HT1080 (cell line): ENCODE measurements at places on chromosomes 6 and 20. TPM values are rescaled to one million over a fixed set of nuclear protein-coding genes. Genes with fewer than 3 reads are reported as not detected.

The GRM1 gene
- 0.03 TPM in 1 of 2 replicates, not detected in the other for total RNA-seq

The CCDC170 gene
- not detected in 2 replicates for total RNA-seq

The MCHR2 gene
- not detected in 2 replicates for total RNA-seq

The TAF11 gene
- 20.0 and 27.2 TPM in 2 replicates for total RNA-seq

The LY86 gene
- total RNA-seq = not detected in 2 replicates

The COL11A2 gene
- 0.71 and 0.77 TPM in 2 replicates for total RNA-seq

The EDN1 gene
- total RNA-seq = 2.0 and 2.3 TPM in 2 replicates

The PDYN gene
- not detected in 2 replicates for total RNA-seq

The SCAND1 gene
- total RNA-seq = 103 and 136 TPM in 2 replicates

The RAB23 gene
- total RNA-seq = 10.5 and 12.8 TPM in 2 replicates

The MLN gene
- not detected in 2 replicates for total RNA-seq

The SNAP91 gene
- total RNA-seq = 0.24 TPM in 1 of 2 replicates, not detected in the other

The DPM1 gene
- total RNA-seq = 146 TPM in 2 replicates

The SLC17A9 gene
- total RNA-seq = not detected in 2 replicates

The PTPRT gene
- total RNA-seq = not detected in 2 replicates

The STX11 gene
- total RNA-seq = 0.43 and 1.7 TPM in 2 replicates

The BNIP5 gene
- total RNA-seq = not detected in 2 replicates

The ADGRB3 gene
- total RNA-seq = 0.10 and 0.24 TPM in 2 replicates

The COL9A1 gene
- total RNA-seq = not detected in 2 replicates

The PPP1R14C gene
- 0.66 and 0.80 TPM in 2 replicates for total RNA-seq

The TRERF1 gene
- total RNA-seq = 7.0 and 11.4 TPM in 2 replicates

The GTSF1L gene
- not detected in 2 replicates for total RNA-seq
